ENCODE measurements at places on chromosomes 12 and 14. TPM values are rescaled to one million over a fixed set of nuclear protein-coding genes. Genes with fewer than 3 reads are reported as not detected.

Gene MYO1H
- total RNA-seq: 0.16 TPM

Gene RTRAF
- 52.1 TPM for total RNA-seq

Gene ACOT6
- total RNA-seq: not detected

Gene MAX
- total RNA-seq: 55.4 TPM

Gene CLEC9A
- not detected for total RNA-seq

Gene ANKRD33
- not detected for total RNA-seq

Gene TROAP
- 1.2 TPM for total RNA-seq

Gene ATL1
- 99.8 TPM for total RNA-seq

Gene HSP90AA1
- total RNA-seq: 317 TPM

Gene KRT6A
- total RNA-seq: 0.62 TPM

Gene TBX3
- 1.2 TPM for total RNA-seq

Gene FOXG1
- total RNA-seq: 75.5 TPM

Gene TPH2
- total RNA-seq: not detected

Gene KCNA5
- 1.7 TPM for total RNA-seq

Gene GNB3
- total RNA-seq: 0.94 TPM

Gene TGFB3
- total RNA-seq: 33.2 TPM

Gene SIX6
- not detected for total RNA-seq

Gene C12orf60
- total RNA-seq: 3.6 TPM

Measured in occipital lobe (tissue), 3 donors.